ENCODE measurements at places on chromosomes 16 and 17.
A peak's percentile ranks its signal among the peaks of the same experiment; 100 is the strongest.

DNA sequence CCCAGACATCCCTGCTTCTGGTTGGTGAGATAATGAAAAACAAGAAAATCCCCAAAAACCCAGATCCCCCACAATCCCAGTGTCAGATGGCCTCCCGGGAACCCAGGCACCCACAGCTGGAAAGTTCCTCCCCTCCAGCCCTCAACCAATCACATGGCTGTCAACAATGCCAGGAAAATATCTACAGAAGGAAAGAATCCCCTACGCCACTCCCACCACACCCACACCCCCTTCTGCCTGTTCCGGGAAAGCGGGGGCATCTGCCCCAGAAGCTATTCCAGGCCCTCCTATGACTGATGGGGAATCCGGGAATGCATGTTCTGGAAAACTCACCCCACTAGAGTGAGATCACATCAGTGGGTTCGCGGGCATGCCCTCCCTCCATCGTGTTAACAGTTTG, 1.8 kb downstream of the TMEM95 start:
- DNase-seq = peak; percentile 18

DNA sequence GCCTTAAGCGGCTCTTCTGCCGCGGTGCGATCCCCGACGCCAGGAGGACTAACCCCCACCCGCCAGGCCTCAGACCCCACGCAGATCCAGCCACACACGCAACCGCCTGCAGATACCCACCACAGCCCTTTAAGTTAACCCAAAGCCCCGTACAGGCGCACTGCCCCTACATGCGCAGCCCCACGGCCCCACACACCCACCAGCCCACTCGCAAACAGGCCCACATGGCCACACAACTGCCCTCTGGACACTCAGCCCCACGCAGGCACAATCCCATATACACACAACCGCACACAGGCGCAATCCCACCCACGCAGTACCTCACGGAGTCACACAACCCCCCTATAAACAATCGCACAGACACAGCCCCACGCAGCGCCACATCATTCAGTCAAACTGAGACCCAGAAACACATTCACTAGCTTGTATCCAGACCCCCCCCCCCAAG, 41.7 kb downstream of the RAI1 start:
- DNase-seq = no peak

DNA sequence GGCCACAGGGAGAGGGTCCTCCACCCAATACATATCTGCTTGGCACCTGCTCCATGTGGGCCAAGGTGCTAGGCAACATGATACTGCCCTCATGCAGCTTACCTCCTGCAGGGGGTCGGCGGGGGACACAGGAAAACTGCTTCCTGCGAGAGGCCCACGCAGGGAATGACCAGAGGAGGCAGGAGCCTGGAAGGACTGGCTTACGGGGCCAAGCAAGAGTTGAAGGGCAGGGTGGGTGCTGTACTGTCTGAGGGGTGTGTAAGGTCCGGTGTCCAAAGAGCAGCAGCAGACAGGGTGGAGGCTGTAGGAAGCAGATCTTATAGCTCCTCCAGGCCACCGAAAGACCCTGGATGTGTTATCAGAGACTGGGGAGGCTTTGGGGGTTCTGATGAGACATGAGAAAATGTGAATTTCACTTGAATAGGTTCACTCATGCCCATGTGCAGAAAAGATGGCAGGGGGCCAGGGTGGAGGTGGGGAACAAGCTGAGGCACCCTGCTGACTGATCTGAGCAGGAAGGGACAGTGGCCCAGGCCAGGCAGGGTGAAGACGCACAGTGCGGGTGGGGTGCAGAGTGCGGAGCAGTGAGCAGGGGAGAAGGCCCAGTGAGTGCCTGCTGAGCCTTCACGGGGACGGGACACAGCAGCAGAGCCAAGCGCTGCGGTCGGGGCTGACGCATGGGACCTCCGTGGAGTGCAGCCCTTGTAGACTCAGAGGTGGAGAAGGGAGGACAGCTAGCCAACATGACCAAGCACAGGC, 8.3 kb downstream of the FLCN start:
- no peak for DNase-seq

GRCh38 chr17:42428141-42428944, 5.3 kb upstream of the CAVIN1 start:
- peak; percentile 97 for DNase-seq
